ENCODE measurements at places on chromosomes 3 and 15.

- no peak for DNase-seq
Measured at GRCh38 chr3:7226393-7226792, 365.5 kb downstream of the GRM7 start.

- no peak for DNase-seq
Measured at GRCh38 chr3:109432833-109433232, 95.5 kb upstream of the DPPA4 start.

GRCh38 chr15:38689522-38689921, 124.9 kb upstream of the RASGRP1 start:
- no peak for DNase-seq

DNA sequence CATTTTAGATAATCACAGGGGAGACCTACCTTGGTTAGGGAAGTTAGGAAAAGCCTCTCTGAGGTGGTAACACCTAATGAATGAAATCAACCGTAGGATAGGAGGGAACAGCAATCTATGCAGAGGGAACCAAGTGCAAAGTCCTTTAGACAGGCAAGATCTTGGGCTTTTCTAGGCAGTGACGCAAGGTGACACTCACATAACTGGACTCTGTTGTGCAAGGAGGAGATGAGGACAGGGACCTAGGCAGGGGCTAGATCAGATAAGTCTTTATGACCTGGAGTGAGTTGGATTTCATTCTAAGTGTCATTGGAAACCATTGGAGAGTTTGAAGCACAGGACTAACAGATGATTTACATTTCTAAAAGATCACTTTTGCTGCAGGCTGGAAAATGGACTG, 4.6 kb upstream of the LMOD3 start:
- no peak for DNase-seq

- no peak for DNase-seq
Measured at GRCh38 chr15:36400936-36401585, 178.4 kb upstream of the CDIN1 start.

- no peak for DNase-seq
Measured at GRCh38 chr3:138196023-138196422, 8.9 kb downstream of the ARMC8 start.

DNA sequence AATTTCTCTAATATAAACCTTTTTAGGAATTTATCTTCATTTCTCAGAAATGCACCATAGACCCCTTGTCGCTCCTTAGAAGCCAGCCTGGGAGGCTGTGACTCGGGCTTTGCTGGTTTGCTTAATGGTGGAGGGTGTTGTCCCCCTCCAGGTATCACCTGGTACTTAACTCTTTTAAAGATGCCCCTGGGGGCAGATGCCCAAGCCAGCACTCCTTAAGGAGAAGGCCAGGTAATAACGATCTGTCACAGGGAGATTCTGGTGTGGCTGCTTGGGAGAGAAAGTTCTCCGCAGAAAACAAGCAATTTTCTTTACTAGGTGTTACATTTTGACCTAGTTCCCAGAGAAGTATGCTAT, 22.3 kb downstream of the EHD4 start:
- no peak for DNase-seq

DNA sequence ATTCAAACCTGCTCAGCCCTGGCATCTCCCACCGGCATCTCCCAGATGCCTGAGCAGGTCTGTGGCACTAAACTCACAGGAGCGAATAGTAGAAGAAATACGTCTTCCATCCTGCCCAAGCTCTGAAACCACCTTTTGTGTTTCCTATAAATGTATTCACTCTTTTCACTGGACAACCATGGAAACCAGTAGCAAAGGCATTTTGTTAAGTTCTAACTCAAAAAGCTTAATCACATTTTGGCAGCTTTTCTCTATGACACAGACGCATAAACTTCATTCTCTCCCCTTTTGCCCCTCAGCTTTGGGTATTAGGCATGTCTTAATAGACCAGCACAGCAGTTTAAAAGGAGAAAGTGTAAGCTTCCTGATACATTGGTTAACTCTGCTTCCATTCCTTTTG, 24.5 kb upstream of the ARNT2 start:
- no peak for DNase-seq

- peak; percentile 62 for DNase-seq
Measured at GRCh38 chr3:156553705-156554356, 1.1 kb downstream of the SSR3 start.

Data from lung microvascular endothelial cell (primary cell).